ENCODE measurements at places on chromosomes 3 and 15. TPM values are rescaled to one million over a fixed set of nuclear protein-coding genes. Genes with fewer than 3 reads are reported as not detected.

The VIPR1 gene
- 2.8 TPM for total RNA-seq

The CCR3 gene
- total RNA-seq = not detected

The SI gene
- total RNA-seq = not detected

The TUSC7 gene
- total RNA-seq = not detected

The KBTBD13 gene
- total RNA-seq = 0.46 TPM

The KNL1 gene
- not detected for total RNA-seq

The AADACL2 gene
- not detected for total RNA-seq

The ZIC4 gene
- 0.19 TPM for total RNA-seq

The IFRD2 gene
- total RNA-seq = 145 TPM

The TRH gene
- not detected for total RNA-seq

The SLC7A14 gene
- 0.02 TPM for total RNA-seq

The PRSS50 gene
- total RNA-seq = not detected

The GP9 gene
- total RNA-seq = not detected

The ITIH3 gene
- total RNA-seq = 3.1 TPM

The SLC27A2 gene
- 0.46 TPM for total RNA-seq

The GABRB3 gene
- 0.91 TPM for total RNA-seq

The CHRNA7 gene
- 0.66 TPM for total RNA-seq

The TCAIM gene
- total RNA-seq = 15.5 TPM

All from gastrocnemius medialis (tissue), 4 donors.